ENCODE measurements at places on chromosomes 3 and 15.

GRCh38 chr3:55482496-55483195, 4.5 kb downstream of the WNT5A start:
- DNase-seq: no peak

DNA sequence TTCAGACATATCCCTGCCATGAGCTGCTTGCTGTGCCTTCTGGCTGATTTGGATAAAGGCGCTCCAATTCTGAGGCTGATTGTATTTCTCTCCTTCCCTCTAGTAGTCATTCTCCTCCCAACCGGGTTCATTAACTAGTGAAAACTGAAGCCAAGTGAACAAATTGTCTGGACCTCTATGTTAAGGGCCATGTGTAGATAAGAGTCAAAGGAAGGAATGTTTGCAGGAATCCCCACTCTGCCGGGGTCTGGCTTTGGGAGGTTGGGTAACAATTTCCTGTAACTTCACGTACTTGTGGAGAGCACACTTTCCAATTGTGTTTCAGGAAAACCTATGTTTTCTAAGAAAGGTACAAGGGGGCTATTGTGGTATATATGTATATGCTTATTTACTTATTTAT, 38.2 kb upstream of the SUCLG2 start:
- DNase-seq: no peak

GRCh38 chr3:127820826-127821313, 1.4 kb downstream of the MGLL start:
- no peak for DNase-seq

DNA sequence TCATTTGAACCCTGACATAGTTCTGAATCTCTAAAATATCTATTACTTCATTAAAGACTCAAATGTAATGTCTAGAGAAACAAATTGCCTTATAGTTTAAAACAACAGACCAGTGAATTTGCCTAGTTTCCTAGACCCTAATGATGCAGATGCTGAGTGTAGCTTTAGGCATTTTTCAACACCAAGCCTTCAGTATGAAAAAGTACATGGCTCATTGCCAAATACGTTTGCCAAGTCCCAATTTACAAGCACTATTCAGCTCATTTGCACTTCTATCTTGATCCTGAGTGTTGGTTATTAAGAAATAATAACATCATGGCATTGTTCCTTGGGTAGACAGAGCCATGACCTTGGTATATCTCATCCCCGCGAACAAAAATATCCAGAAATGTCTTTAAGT, 46.8 kb downstream of the EOMES start:
- no peak for DNase-seq

DNA sequence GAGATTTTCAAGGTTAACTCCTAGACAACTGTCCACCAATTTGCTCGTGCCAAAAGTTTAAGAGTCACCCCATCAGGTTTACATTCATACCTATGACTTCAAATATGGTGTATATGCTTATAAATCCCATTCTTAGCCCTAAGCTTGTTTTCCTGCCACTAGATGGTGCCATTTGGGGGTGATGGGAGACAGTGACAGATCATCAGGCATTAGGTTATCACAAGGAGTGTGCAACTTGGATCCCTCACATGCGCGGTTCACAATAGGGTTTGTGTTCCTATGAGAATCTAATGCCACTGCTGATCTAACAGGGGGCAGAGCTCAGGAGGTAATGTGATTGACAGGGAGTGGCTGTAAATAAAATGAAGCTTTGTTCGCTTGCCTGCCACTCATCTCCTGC, 182.7 kb downstream of the CNTN6 start:
- no peak for DNase-seq

- no peak for DNase-seq
These were observed 31.7 kb upstream of the GSK3B start for GRCh38 chr3:120125992-120126391.

Measured in activated CD8-positive, alpha-beta memory T cell treated with anti-CD3 and anti-CD28 coated beads, Interleukin-2, amount 10 ng/mL, durations not matched to agents 7 days and 5 days (primary cell).